GM20000 (cell line): ENCODE measurements at places on chromosomes 5 and 9.

- DNase-seq: no peak
These were observed 556.2 kb downstream of the TLE4 start for GRCh38 chr9:80127920-80128319.

GRCh38 chr9:107566611-107567061, 77.1 kb upstream of the KLF4 start:
- no peak for DNase-seq

- peak; percentile 76 for DNase-seq
These were observed 30.6 kb upstream of the MATR3 start for GRCh38 chr5:139262742-139263445.

- DNase-seq: no peak
These were observed 25.2 kb downstream of the NKD2 start for GRCh38 chr5:1033606-1034420.

DNA sequence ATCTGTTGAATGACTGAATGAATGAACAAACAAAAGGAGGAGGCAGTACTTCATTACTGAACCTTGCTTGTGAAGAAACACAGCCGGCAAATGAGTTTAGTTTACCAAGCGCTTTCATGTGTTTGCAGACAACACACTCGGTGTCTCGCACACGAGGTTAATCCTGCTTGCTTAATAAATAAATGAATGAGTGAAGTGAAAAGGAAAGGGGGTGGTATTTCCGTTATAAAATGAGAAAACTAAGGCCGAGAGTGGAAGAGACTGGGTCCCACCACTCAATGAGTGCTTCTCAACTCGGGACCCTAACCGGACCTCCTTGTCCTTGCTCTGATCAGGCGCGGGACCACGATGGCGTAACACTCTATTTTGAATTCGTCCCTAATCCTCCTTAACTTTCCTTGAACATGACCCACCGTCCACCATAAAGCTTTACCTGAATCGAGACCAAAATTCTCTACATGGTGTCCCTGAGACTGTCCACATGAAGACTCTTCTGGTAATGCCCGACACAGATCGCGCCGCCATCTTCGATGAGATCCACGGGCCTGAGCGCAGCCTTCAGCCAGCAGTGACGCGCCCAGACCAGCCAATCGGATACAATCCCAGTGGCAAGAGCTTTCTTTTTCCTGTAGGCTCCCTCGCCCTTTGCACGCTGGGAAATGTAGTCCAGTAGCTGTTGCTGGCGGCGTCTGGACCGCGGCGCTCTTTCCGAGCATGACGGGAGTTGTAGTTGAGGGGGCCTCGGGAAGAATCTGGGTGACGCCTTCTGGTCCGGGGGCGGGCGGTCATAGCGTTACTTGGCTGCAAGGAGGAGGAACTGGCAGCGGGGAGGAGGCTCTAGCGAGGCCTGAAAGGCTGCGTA, at the start of the genes MRPL50 and ZNF189:
Gene MRPL50 (minus strand): TSS at position 551 of the 862 bp plus-strand sequence. CDS start 26 bp downstream, at position 525.
Gene ZNF189 (plus strand): TSS at position 784 of the 862 bp plus-strand sequence. CDS start 306 bp downstream, outside the sequence.
- peak; percentile 89 for DNase-seq

- DNase-seq: no peak
These were observed at the start of gene SLC24A2 for GRCh38 chr9:19788614-19789271. SLC24A2 (minus strand) TSS chr9:19789037.

- peak; percentile 35 for DNase-seq
These were observed 3.4 kb downstream of the FNBP1 start for GRCh38 chr9:130039528-130040147.

DNA sequence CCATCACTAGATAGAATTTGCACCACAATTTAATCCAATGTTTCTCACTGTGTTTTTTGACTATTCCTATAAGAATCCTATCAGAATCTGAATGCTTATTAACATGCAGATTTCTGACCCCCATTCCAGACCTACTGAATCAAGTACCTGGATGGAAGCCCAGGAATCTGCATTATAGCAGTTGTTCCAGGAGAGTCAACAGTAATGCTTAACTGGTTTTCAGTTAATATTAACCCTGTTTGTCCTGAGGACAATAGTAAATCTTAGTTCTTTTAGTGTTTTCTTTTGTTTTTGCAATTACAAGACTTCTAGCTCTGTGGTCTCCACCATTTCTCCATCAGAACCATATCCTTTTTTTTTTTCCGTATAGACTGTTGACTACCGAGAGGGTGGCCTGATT, 168.2 kb downstream of the SREK1 start:
- DNase-seq: no peak

GRCh38 chr9:110922145-110922544, 116.1 kb downstream of the LPAR1 start:
- no peak for DNase-seq

DNA sequence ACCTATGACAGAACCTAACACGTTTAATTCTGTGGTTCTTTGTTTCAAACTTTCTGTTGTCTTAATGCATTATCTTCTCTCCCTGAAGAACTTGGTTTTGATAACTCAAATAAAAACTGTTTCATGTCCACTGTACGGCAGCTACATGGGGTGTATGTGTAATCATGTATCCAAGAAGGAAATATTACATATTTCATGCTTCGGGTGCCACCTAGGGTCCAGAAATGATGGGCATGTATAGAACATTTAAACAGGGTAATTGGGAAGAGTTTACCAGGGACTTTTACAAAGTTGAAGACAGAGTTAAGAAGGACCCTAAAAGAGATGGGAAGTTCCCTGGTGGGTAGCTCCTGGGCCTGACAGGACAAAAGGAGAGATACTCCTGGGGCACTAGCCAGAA, 291.3 kb downstream of the FBXL7 start:
- DNase-seq: no peak

DNA sequence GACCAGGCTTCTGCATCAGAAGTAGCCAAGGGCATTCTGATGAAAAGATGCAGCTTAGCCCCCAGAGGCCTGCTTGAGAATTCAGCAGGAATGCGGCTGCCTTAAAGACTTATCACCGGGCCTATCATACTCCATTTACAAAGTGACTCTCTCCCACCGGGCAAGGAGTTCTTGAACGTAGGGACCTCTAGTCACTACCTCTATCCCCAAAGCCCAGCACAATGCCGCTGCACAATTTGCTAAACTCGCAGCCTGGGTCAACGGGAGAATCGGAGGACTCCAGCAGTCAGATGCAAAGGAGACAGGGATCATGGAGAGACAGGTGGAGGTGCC, 661 bp downstream of the PDCL start:
- no peak for DNase-seq

DNA sequence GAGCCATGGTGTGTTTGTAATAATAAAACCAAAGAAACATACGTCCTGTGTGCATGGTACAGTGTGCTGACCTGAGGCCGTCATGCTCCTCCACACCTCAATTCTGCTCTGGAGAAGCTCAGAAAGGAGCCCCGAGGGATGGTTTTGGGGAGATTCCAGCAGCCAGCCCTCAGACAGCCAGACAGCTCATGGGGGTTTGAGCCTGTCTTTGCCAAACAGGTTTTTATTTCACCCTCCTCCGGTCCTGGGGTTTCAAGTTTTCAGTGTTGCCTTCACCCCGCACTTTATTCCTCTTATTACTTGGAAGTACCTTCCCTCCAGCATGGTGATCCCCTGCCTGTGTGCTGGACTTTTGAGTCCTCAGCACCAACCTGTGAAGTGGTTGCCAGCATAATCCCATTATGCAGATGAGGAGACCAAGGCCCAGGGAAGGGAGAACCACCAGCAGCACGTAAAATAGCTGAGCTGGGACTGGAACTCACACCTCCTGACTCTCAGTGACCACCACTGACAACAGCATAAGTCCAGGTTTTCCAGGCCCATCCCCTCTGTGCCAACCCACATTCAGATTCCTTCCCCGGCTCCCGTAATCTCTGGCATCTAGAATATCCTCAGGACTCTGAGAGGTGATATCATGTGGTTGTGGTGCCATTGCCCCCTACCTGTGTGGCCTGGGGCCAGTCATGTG, 35.1 kb downstream of the TGFBI start:
- DNase-seq: no peak

GRCh38 chr9:134221273-134222017, 57.1 kb upstream of the RNU6ATAC start:
- no peak for DNase-seq

GRCh38 chr5:34688015-34688810, 32.1 kb downstream of the RAI14 start:
- DNase-seq: no peak

- peak; percentile 52 for DNase-seq
These were observed 78.8 kb downstream of the F2RL2 start for GRCh38 chr5:76544268-76544926.

DNA sequence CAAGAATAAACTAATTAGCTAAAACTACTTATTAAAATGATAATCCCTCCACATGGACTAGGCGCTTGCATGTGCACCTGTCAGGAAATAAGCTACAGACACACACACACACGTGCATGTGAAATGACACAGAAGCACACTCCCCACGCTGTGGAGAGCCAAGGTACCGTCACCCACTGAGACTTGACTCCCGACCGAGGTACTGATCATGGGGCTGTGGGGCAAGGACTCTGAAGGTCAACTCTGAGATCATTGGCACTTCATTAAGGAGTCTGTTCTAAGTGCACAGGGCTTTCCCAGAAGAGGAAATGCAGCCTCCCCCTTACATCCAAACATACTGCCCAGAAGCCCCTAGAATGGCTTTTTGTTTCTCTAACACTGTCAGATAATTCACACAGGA, 264.4 kb upstream of the WWC1 start:
- no peak for DNase-seq

DNA sequence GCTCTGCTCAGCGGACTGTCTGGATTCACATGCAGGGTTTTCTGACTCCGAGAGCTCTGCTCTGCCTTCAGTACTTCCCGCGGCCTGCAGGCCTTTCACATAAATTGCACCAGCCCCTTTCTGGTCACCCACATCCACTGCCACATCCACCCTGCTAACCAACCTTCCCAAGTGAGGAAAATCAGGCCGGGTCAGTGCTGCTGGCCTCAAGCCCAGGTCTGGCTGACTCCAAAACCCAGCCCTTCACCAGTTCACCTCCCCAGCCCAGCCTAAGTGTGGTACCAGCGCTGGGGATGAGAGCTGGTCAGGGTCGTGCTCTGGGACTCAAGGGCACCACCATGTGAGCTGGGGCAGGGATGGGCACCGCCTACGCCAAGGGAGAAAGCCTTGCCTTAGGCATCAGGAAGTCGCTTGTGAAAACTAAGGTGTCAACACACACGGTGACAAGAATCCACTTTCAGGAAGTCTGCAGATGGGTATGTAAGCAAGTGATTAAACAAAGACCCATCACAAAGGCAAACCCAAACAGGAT, 12.3 kb downstream of the LMAN2 start:
- DNase-seq: no peak

GRCh38 chr5:472076-472655, 29.2 kb downstream of the EXOC3 start:
- peak; percentile 46 for DNase-seq

DNA sequence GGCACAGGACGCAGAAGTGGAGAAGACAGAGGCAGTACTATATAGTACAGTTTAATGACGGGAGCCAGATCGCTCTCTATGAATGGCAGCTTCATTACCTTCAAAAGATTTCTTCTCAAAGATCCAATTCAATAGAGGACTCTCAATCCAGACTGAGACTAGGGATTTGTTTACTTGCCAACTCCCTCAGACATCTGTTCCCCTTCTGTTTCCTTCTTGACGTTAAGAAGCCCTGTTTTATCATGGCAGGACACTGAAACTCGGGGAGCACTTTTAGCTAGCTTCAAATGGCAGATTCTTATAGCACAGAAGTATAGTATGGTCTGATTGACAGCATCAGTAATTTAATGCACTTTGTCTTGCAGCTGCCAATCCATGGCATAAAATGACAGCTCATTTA, 747.3 kb upstream of the C9orf72 start:
- no peak for DNase-seq
